OCI-M1 (cell line): ENCODE measurements at places on chromosomes 6 and 20.

- DNase-seq = no peak
Measured at GRCh38 chr6:142353690-142354089, 51.9 kb downstream of the ADGRG6 start.

DNA sequence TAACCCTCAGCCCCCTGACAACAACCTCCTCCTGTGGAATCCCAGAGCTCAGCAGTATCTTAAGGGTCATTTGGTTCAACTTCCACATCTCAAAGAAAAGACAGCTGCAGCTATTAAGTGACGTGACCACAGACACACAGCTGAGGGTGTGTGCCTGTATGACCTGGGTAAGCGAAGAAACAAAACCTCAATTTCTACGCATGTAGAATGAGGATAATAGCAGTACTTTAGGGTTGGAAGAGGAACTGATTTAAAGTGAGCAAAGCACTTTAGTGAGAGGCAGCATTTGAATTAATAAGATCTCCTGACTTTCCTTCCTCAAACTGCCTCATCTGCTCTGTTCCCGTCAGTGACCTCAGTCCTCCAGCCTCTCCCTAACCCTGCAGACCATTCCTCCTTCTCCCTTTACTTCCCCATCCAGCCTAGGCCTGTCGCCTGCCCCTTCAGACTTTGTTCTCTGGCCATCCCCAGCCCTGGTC lies 6.8 kb upstream of the ARMC2 start:
- DNase-seq = peak; percentile 78

DNA sequence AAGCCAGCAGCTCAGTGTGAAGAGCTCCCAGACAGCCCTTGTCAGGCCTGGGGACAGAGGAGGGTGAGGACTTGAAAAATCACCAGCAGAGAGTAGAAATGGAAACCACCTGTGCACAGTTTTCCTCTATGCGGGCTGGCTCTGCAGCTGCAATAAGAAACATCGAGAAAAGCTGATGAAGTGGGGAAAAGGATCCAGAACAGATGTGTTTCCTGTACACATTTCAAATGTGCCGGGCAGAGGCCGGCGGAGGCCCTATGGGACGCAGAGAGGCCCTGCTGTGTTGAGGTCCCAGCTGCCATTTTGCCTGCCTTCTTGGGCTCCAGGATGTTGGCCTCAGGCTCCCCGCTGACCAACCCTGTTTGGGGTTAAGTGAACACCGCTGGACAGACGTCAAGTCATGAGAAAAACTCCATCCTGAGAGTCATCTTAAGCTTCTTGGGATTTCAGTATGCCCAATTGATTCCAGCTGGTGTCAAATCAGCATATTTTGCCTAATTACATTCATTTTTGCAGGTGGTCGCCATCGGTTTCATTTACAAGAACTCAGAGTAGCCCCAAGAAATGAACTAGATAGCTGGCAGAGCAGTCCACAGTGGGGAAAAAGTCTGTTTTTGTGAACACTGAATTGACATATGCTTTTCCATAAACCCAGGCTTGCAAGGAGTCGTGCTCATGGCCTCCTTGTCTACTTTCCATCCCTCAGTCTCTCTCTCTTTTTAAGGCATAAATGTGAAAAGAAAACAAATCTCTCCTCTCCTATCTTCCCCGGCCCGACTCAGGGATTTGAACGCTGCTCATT lies 150.4 kb upstream of the PHACTR3 start:
- no peak for DNase-seq

DNA sequence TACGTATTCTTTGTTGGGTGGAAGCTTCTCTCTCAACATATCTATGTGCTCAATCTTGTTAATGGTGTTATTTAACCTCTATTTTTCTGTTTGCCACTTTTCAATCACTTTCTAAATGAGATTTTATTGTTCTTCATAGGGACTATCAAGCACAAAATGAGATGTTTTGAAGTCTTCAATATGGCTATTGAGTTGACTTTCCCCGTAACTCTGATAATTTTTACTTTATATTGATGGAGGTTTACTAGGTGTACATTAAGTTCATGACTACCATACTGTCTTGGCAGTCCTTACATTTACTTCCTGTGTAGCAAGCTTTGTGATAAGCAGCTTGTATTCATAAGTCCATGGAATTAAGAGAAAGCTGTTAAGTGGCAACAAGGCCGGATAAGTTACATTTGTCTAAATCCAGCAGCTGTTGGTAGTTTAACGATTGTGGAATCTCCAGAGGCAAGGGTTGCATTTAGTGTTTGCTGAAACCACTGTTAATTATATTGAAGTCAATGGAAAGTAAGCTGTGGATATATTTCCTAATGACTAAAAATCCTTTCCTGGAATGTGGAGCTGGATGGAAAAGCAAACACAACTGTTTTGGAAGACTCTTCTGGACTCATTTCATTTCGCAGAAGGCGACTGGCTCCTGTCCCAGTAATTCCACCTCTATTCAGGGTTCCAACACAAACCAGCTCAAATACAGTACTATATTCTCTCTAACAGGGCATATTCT lies 57.3 kb upstream of the SMIM29 start:
- DNase-seq = peak; percentile 71

GRCh38 chr6:53446151-53446550 lies 97.4 kb upstream of the ELOVL5 start:
- no peak for DNase-seq

DNA sequence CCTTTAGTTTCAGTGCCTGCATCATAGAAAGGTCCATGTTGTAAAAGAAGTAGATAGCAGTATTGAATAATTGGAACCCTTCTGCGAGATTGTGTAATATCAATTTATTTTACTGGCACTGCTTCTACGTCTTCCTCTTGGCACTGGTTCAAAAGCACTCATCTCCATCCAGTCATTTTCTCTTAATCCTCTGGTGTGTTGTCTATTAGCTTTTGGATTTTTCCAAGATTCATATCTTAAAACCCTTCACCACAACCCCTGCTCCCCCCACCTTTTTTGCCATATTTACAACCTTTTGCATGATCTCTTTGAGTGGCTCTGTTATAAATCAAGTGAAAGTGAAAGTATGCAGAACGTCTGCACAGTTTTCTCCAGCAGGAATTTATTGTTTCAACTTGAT lies 76.6 kb upstream of the HSF2 start:
- DNase-seq = peak; percentile 80

DNA sequence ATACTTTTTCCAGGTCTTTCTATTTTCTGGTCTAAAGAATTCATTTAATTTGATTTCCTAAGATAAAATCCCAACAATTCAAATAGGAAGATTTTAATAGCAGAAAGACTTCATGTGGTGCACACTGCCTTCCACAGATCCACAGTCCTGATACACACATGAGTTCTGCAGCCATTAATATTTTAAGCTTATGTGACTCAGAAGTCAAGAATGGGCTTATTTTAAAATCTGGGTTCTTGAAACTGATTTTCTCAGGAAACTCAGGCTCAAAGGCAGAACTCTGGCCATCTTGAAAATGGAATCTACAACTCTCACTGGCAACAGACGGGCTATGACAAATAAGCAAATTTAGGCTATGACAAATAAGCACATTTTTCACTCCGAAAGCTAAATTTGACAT lies 88.2 kb downstream of the COL12A1 start:
- DNase-seq = no peak

DNA sequence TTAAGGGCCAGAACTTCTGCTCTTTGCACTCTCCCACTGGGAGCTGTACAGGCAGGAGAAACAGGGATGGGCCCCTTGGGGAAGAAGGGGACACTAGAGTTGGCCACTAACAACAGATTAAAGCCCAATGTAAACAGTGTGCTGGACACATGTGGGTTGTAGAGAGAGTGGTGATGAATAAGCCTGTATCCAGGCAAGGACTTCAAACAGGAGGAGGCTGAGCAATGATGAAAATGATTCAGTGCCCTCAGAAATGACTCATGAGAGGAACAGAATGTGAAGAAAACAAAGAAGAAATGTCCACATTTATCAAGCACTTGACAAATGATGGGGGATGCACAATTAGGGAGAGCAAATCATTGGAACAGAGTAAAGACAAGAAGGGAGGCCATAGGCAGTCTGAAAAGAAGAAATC lies 242.3 kb downstream of the TBX18 start:
- no peak for DNase-seq

GRCh38 chr6:53928641-53929040 lies 133.8 kb downstream of the LRRC1 start:
- no peak for DNase-seq

- DNase-seq = no peak
Measured at GRCh38 chr20:11057624-11058023, 383.8 kb upstream of the JAG1 start.

DNA sequence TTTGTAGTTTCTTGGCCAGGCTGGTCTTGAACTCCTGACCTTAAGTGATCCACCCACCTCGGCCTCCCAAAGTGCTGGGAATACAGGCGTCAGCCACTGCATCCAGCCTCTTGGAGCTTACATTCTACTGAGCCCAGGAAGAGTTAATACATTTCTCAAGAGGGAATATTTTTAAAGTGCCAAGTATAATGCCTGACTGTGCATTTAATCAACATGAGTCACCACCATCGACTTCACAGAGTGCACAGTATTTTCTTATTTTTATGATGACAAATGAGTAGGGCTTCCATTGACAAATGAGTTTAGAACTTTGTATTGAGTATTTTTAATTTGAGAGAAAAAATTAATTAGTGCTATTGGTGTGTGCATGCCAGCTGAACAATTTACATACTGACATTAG lies 72.2 kb downstream of the SASH1 start:
- DNase-seq = no peak

DNA sequence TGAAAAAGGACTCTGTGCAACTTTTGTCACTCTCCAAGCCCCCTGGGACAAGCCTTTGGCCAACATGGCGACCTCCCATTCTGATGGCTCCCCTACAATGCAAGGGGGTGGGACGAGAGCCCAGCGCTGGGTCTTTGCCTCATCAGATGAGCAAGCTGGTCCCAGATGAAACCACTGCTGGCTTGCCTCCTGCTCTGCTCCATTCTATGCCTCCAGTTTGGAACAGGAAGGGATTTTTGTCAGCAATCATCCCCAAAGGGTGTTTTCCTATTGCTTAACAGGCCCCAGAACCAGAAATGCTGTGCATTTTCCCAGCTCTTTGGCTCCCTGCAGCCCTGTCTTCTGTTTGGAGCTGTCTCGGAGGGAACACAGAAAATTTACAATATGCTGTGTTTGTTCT lies 412.7 kb downstream of the MAFB start:
- DNase-seq = no peak

GRCh38 chr20:50689864-50690649 lies 1.3 kb downstream of the RIPOR3 start:
- DNase-seq = peak; percentile 12

GRCh38 chr6:13884397-13884796 lies 40.4 kb upstream of the RNF182 start:
- no peak for DNase-seq

DNA sequence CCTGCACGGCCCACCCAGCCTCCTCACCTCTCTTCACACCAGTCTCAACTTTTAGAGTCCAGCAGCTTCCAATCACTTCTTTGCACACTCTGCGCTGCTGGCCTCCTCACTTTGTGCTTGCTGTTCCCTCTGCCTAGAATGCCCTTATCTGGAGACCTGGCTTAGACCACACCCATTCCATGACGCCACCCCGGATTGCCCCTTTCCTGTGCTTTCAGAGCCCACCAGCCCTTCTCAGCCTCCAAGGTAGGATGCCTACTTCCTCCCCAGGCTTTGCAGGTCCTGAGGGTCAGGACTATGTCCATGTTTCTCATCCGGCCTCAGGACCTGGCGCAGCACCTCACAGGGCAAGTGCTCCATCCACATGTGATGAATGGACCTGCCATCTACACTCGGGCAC lies 27.0 kb upstream of the AVP start:
- no peak for DNase-seq

DNA sequence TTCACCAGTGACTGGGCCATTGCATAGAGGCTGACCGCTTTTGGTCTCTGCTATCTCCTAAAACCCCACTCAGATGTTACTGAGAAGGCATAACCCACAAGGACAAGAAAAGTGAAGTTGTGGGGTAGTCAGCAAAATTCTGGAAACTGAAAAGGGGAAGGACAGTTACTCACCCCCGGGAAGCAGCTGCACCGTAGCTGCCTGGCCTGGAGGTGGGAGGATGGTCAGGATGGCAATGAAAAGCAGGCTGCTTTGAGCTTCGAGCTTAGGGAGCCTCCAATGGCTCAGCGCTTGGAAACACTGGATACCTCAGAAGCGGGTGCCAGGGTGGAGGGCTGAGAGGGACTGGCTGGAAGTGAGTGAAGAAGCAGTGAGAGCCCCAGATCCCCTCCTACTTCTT lies 56.0 kb downstream of the KCNK5 start:
- peak; percentile 81 for DNase-seq

DNA sequence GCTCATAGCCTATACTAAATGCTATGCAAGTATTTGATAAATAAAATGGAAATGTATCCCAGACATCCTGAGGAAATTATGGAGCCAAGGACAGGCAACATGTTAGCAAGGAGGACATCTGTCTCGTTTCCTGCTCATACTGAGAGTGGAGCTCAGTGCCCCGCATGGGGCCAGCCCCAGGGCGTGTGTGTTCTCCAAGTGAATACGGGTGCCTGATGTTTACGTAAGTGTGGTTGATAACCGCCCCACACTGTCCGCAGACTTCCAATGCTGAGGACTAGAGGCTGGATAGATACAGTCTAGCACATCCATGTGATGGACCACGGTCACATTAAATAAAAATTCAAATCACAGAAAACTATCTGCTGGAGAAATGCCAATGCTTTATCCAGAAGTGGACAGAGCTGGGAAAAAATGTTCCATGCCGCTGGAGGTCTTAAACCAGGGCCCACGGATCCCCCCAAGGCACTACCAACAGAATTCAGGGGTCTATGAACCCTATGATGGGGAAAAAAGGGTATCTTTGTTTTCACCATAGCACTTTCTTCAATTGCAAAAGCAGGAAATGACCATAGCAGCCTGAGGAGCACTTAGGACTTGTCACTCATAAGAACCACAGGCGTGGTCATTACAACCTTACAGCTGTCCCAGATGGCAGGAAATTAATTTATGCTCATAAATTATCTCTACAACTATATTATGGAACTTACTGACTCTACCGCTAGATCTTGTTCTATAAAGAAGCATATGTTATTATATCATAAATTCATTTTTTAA lies 24.9 kb downstream of the TGM2 start:
- DNase-seq = no peak

GRCh38 chr6:116572162-116572561 lies 858 bp downstream of the RWDD1 start:
- peak; percentile 46 for DNase-seq

- no peak for DNase-seq
Measured at GRCh38 chr6:166987930-166988329, 11.3 kb upstream of the CEP43 start.

GRCh38 chr6:15366003-15366535 lies 120.2 kb downstream of the JARID2 start:
- DNase-seq = no peak

- DNase-seq = no peak
Measured at GRCh38 chr20:8579035-8579434, 447.0 kb downstream of the PLCB1 start.

DNA sequence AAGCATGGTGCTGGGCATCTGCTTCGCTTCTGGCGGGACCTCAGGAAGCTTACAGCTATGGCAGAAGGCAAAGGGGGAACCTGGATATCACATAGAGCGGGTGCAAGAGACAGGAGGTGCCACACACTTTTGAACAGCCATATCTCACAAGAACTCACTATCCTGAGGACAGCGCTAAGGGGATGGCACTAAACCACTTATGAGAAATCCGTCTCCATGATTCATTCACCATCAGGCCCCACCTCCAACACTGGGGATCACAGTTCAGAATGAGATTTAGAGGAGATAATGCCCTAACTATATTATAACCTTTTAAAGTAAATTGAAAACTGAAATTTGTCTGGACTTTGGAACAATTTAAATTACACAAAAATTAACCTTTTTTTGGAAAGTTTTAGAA lies 37.8 kb upstream of the SUMO4 start:
- DNase-seq = no peak
